ENCODE measurements at places on chromosomes 7 and 10.

DNA sequence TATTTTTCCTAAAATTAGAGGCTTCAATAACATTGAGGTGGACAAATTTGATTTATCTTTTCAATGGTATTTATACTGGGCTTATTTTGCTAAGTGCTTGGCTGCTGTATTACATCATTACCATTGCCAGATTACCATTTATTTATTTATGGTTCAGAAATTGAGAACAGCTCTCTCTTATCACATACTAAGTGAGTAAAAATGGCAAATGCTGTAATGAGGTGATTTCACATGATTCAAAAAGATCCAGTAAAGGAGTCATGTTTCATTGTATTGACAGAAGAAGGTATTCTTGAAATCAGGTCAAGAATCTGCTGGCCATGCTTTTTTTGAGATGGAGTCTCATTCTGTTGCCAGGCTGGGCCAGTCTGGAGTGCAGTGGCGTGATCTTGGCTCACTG, 322.6 kb downstream of the KIF20B start:
- no peak for DNase-seq

GRCh38 chr10:6328699-6329423, 126.1 kb downstream of the PFKFB3 start:
- DNase-seq, result no peak

- DNase-seq, result no peak
Observed at GRCh38 chr10:90447831-90448230, 410.0 kb downstream of the HTR7 start.

DNA sequence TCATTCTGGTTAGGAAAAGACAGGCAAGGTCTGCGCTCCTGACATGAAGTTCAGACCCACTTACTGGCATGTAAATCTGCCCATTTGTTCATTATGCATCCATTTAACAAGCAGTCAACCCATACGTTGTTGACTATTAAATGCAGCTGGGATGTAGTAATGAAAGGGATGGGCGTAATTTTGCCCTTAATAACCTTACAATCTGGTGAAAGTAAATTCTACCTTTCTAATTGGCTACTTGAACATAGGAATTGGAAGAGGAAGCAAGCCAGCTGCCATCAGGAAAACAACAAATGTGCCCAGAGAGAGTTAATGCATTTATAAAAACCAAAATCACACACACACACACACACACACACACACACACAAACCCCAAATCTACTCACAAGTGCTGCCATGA, 170.2 kb upstream of the PITRM1 start:
- DNase-seq, result no peak

- peak; percentile 33 for DNase-seq
Observed at GRCh38 chr10:124827474-124827873, 25.9 kb downstream of the ABRAXAS2 start.

DNA sequence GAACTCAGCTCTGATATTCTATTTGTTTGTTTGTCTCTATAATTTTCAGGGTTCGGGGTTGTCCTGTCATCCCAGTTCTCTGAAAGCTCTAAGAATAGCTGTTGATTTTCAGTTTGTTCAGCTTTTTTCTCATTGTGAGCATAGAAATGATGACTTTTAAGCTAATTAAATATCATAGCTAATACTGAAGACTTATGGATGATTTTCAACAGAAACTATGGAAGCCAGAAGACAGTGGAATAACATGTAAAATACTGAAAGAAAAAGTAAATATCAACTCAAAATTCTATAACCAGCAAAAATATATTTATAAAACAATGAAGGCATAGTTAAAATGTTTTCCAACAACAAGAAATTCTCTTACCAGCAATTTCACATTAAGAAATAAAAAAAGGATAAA, 96.4 kb upstream of the ETV1 start:
- DNase-seq, result peak; percentile 1

- DNase-seq, result no peak
Observed at GRCh38 chr7:120743128-120743527, 114.8 kb downstream of the TSPAN12 start.

GRCh38 chr7:123177442-123177841, 22.3 kb downstream of the SLC13A1 start:
- no peak for DNase-seq

GRCh38 chr10:93454146-93454545, 28.0 kb downstream of the MYOF start:
- no peak for DNase-seq

GRCh38 chr10:80288849-80289248, 609 bp downstream of the MAT1A start:
- DNase-seq, result no peak

GRCh38 chr10:34262985-34263384, 552.1 kb downstream of the PARD3 start:
- DNase-seq, result no peak

- DNase-seq, result no peak
Observed at GRCh38 chr10:112366992-112367391, 6.9 kb upstream of the ACSL5 start.

GRCh38 chr7:19713676-19714075, 4.8 kb upstream of the POLR1F start:
- DNase-seq, result peak; percentile 5

DNA sequence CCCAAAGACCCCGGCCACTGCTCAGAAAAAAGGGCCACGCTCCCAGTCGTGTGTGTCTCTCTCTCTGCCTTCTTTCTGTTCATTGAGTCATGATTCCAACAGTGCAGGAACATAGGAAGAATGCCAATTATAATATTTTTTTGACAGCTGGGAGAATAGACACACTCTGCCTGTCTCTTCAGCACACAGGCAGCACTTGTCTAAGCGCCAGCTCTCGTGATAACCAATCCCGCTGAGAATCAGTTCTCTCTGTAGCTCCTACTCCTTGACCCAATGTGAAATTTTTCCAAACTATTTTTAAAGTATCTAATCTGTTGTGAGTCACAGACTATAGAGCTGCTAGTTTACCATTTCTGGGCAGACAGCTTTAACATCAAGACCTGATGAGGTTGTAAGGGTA, 145.7 kb upstream of the RHEB start:
- DNase-seq, result no peak

GRCh38 chr10:49312246-49312869, 13.4 kb downstream of the C10orf71 start:
- no peak for DNase-seq

DNA sequence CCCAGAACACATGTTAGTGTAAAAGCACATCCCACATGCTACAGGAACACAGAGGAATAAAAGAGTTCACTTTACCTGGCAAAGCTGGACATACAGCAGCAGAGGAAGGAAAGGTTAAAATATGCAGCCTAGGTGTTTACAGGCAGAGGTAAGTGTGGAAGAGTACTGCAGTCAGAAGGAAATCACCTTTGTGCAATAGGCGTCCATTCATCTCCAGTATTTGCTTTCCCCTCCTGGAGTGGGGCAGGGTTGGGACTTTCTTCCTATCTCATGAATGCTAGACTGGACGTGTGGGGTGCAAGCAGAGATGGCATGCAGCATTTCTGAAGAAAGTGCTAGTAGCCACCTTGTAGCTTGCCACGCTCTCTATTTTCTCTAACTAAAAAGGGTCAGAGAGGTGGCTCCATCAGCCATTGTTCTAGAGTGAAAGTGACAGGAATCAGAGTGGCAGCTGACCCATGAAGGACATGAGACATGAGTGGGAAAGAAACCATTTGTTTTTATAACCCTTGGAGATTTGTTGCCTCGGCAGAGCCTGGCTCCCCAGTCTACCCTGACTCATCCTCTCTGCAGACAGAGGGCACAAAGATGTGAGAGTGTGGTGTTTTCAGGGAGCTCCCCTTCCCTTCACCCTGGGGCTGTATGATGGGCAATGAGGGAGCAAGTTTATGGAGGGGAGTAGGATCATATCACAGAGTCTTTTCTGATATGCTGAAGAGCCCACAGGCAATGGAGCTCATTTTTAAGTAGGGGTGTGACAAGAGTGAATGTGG, 101.2 kb upstream of the SEC61G start:
- DNase-seq, result no peak

GRCh38 chr7:73705551-73705920, 13.9 kb downstream of the STX1A start:
- no peak for DNase-seq

DNA sequence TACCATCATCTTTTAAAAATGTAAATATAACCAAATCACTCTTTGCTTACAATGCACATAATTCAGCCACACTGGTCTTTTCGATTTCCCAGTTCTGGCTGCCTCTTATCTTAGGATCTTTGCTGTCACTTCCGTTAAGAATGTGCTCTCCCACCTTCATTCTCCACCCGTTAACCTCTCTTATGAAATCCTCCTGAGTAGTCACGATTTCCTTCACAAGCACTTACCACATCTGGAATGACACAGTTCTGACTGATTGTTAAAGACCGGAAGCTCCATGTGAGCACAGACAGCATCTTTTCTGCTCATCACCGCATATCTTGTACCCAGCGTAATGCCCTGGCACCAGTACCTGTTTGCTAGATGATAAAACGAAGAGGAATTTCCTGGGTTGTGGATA, 84.3 kb downstream of the CUL2 start:
- peak; percentile 96 for DNase-seq

DNA sequence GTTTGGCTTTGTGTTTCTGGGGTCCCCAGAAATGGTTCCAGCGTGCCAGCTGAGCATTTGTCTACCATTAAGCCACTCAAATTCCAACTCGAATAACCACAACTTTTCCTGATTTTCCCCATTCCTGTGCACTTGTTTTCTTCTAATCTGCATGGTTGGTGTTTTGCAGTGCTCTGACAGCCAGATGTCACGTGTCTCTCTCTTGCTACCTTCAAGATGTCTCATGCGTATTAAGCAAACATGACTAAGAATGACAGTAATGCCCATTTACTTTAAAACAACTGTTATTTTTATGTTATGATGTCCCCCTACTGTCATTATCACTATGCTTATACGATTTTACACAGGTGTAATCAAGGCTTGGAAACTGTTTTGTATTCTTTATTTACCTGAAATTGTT, 35.2 kb upstream of the MXI1 start:
- DNase-seq, result no peak

GRCh38 chr10:113335592-113335991, 217.3 kb upstream of the HABP2 start:
- no peak for DNase-seq

DNA sequence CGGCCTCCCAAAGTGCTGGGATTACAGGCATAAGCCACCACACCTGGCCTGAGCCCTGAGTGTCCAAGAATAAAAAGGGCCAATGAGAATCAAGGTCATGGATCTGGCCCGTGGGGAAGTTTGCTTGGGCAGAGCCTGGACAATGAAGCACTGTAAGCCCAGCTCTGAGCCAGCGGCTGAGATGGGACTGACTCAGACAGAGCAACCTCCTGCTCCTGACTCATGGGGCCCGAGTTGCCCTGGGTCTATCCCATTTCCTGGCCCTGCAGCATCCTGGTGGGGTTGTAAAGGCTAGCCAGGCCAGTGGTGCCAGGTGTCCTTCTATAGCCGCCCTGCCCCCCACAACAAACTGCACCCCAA, 5.2 kb upstream of the MYH16 start:
- no peak for DNase-seq

- DNase-seq, result no peak
Observed at GRCh38 chr10:107915215-107915610, 750.7 kb upstream of the SORCS1 start.

DNA sequence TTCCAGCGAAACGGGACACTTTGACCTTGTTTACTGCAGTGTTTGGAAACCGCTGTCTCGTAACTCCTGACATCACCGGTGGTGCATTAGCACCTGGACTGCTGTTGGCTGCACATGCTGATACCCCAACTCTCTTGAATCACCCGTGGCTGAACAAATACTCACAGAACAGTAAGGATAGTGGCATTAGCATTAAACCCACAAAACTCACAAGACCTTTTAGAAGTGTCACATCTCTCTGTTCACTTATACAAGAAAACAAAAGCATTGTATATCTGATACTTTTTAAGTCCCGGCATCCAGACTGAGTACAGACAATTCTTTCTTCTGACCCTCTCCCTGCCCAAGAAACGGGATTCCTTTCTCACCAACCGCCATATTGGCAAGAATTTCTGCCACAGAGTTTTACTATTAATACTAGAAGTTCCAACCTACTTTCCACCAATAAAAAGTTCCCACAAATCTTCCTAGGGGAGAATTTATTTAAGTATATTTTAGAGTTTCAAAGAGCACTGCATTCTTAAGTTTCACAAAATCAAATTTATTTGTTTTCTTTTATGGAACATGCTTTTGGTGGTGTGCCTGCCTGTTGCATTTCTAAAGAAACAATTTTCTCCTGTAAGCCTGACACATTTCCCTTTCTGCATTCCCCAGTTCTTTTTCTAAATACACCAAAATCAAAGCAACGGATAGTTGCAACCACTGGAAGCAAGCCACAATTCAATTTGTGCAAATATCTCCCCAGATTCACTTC, 208.4 kb upstream of the KLF14 start:
- no peak for DNase-seq

DNA sequence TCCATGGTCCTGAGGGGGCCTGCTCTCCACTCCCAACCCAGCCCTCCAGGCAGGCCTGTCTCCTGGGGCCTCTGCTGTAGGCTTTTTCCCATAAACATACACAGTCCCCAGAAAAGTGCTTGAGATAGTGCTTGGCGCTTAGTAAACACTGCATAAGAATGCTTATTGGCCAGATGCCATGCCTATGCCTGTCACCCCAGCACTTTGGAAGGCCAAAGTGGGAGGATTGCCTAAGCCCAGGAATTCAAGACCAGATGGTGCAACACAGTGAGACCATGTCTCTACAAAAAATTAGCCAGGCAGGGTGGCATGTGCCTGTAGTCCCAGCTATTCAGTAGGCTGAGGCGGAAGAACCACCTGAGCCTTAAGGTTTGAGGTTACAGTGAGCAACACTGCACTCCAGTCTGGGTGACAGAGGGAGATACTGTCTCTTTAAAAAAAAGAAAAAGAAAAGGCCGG, 24.6 kb upstream of the ASL start:
- no peak for DNase-seq

GRCh38 chr7:7176406-7177043, 5.8 kb upstream of the C1GALT1 start:
- peak; percentile 52 for DNase-seq

GRCh38 chr7:137160236-137160635, 183.3 kb downstream of the PTN start:
- DNase-seq, result no peak

- DNase-seq, result no peak
Observed at GRCh38 chr10:97570789-97571471, 1.6 kb upstream of the ANKRD2 start.

GRCh38 chr7:54877683-54878082, 118.7 kb upstream of the SEC61G start:
- no peak for DNase-seq

GRCh38 chr7:3180604-3181003, 120.4 kb upstream of the SDK1 start:
- DNase-seq, result no peak

GRCh38 chr10:122326806-122327205, 47.7 kb upstream of the PLEKHA1 start:
- DNase-seq, result no peak

- no peak for DNase-seq
Observed at GRCh38 chr10:128044961-128045832, 81.0 kb downstream of the MKI67 start.

- DNase-seq, result no peak
Observed at GRCh38 chr7:24889611-24890010, 90.4 kb downstream of the OSBPL3 start.

GRCh38 chr10:112558476-112559142, 111.6 kb downstream of the VTI1A start:
- DNase-seq, result no peak

GRCh38 chr10:7045891-7046599, 364.8 kb downstream of the SFMBT2 start:
- peak; percentile 100 for DNase-seq
